ENCODE measurements at places on chromosomes 5 and 9.

DNA sequence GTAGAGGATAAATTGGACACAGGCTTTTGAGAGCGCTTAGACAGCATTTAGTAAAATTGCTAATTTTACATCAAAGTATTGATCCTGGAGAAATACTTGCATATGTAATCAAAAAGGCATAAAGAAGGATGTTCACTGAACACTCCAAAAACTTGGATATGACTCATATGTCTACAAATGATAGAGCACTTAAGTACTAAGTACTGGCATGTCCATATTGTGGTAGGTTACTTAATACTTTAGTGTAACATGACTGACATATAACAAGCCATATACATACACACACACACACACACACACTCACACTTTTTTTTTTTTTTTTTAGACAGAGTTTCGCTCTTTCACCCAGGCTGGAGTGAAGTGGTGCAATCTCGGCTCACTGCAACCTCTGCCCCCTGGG, 361.9 kb downstream of the ARHGEF28 start:
- DNase-seq: no peak

DNA sequence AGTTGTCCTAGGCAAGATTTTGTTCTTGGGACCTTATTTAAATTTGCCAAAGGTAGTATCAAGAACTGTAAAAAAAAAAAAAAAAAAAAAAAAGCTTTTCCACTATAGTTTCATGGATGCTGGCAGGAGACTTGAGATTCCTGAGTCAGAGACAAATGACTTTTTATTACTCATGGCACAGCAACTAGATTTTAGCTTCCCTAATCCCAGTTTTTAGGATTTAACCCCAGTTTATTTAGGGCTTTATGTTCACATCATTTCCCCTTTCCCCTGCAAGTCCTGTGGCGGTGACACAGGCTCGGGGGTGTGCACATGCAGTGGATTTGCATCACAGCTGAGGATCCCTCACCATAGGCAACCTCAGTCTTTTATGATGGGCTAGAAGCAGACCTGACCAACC, 144.9 kb downstream of the GOLPH3 start:
- no peak for DNase-seq

- no peak for DNase-seq
Measured at GRCh38 chr9:30039712-30040111, 2344.7 kb upstream of the ACO1 start.

DNA sequence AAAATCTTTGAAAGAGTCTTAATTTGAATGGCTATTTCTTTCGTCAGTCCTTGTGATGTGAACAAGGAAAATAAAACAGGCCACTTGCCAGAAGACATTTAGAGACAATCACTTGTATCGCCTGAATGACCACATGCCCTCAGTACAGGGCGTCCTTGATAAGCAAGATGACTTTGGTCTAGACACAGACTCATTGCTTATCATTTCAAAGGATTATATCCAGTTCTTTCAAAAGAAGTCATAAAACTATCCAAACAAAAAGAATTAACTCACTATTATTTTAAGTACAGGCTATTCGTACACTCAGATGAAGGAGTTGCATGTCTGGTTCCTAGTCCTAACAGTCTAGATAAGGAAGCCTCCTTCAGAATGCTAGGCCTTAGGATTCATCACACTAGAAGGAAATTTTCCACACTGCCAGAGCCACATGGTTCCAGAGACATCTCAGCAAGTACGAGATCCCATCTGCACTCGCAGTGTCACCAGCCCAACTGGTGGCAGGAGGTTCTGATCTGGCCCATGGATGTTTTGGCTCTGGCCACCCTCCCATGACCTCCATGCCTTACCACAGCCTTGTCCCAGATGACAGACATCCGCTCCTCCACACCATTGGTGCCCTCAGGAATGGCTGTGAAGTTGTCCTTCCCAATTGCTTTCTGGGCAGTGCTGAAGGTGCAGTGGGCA, 109.6 kb downstream of the DPYSL3 start:
- DNase-seq: no peak

GRCh38 chr5:31215236-31215635, 21.8 kb downstream of the CDH6 start:
- no peak for DNase-seq

DNA sequence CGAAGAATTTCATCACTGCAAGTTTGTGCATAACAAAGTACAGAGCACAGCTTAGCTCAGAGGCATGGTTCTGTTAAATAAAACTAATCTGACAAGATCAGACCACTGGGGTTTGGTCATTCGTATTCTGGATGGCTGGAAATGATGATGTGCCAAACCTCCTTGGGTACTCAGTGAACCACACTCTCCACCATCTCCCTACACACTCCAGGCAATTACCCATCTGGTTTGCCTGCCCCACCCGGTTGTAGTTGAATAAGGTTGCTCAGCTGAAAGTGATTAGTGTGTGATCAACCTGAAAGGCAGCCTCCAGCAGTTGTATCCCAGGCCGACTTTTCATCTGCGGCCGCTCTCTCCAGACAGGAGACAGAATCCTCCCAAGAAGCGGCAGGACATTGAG, 371.4 kb downstream of the TLE1 start:
- DNase-seq: no peak

GRCh38 chr9:26244661-26245451, 566.6 kb upstream of the TUSC1 start:
- no peak for DNase-seq

DNA sequence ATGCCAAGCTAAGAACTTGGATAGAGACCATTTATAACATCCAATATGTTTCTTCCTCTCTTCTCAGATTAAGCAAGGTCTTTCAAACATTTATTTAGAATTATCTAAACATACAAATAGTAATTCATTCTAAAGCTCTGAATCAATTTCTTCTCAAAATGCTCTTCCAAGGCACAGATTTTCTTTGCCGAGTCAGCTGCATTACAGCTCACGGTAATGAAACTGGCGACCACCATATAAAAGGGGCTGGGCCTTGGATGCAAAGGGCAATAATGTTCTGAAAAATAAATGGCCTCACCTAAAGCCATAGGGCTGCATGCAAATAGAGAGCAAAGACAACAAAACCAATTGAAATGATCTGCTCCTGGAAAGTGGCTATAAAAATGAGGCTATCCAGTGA, 63.8 kb downstream of the MED27 start:
- no peak for DNase-seq

- no peak for DNase-seq
Measured at GRCh38 chr5:68265347-68265746, 49.8 kb downstream of the PIK3R1 start.

DNA sequence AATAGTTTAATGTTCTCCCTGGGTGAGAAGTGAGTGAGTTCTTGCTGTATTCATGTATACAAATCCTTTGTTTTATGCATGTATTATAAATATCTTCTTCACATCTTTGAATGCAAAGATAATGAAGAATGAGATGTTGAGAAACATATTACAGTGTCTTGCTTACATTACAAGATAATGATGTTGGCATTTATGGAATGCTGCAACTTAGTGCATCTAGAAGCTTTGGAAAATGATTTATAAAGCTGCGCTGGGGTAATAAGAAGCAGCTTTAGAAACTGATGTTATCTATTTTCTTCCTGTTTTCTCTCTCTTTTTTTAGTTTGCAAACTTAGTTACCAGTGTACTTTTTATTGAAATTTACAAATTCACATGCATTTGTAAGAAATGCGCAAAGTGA, 673.4 kb downstream of the KCTD16 start:
- DNase-seq: no peak

- no peak for DNase-seq
Measured at GRCh38 chr5:114319821-114320220, 42.0 kb upstream of the KCNN2 start.

DNA sequence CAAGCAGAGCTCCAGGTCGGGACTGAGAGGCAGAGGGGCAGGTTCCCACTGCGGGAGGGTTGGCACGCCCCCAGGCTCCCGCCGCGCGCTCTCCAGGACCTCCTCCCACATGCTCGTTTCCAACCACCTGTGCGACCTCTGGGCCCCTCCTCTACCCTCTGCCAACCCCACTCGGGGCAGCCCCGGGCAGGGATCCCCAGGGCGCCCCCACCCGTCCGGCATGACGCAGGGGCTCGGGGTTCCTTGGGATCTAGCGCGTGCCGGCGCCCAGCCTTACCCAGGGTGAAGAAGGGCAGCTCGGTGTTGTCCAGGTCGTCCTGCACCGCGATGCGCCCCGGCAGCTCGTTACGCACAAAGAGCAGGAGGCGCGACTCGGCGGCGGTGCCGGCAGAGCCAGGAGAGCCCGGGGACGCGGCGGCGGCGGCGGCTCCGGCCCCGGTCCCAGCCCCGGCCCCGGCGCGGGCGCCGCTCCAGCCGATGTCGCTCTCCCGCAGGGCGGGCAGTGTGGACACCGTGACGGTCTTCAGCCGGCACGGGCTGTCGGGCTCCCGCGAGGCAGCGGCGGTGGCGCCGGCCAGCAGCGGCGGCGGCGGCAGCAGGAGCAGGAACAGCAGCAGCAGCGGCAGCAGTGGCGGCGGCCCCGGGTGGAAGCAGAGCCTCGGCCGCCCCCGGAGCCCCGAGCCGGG, 494 bp downstream of the ASTN2 start:
- DNase-seq: no peak

DNA sequence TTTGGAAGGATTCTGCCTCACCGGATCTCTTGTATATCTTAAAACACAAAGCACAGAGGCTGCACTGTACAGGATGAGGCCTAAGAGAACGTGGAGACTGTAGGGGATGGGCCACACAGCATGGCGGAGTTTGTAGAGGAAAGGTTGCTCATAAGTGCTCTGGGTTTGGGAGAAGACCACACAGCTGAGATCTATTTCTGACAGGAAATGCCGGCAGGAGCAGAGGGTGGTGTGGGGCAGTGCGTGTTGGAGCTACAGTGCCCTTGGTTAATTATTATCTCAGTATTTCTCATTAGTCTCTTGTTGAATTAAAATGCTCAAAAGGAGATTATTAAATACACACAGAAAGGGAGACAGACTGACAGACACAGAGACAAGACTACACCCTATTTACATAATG, 9.6 kb downstream of the PALM2AKAP2 start:
- no peak for DNase-seq

DNA sequence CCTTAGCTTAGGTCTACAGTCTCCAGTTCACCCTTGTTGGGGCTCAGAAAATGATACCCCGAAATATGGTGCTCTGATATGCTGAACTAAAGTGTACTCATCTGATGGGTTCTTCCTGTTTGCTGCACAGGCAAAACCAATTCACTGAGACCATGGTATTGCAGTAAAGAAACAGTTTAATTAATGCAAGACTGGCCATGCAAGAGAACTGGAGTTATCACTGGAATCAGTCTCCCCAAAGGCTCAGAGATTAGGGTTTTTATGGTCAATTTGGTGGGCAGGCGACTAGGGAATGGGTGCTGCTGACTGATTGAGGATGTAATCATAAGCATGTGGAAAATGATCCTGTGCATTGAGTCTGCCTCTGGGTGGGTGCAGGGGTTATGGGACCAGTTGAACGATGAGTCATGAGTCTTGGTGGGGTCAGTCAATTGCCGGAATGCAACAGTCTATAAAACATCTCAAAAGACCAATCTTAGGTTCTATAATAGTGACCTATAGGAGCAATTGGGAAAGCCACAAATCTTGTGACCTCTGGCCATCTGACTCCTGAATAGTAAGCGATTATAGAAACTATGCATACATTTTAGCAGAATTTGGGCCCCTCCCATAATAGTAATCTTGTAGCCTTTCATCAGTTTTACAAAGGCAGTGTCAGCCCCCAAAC, 113.0 kb upstream of the ANKRD55 start:
- no peak for DNase-seq

DNA sequence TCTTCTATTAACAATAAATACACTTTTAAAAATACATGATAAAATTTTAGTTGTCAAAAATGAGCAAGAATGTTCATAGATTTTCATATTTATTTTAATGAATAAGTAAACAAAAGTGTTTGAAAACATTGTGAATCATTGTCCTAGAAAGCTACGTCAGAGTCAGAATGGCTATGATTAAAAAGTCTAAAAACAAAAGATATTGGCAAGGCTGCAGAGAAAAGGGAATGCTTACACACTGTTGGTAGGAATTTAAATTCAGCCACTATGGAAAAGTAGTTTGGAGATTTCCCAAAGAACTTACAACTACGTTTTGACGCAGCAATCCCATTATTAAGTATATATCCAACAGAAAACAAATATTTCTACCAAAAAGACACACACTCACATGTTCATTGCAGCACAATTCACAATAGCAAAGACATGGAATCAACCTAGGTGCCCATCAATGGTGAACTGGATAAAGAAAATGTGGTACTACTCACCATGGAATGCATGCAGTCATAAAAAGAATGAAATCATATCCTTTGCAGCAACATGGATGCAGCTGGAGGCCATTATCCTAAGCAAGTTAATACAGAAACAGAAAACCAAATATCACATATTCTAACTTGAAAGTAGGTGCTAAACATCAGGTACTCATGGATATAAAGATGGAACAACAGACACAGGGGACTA, 49.2 kb upstream of the FBXL17 start:
- DNase-seq: no peak

DNA sequence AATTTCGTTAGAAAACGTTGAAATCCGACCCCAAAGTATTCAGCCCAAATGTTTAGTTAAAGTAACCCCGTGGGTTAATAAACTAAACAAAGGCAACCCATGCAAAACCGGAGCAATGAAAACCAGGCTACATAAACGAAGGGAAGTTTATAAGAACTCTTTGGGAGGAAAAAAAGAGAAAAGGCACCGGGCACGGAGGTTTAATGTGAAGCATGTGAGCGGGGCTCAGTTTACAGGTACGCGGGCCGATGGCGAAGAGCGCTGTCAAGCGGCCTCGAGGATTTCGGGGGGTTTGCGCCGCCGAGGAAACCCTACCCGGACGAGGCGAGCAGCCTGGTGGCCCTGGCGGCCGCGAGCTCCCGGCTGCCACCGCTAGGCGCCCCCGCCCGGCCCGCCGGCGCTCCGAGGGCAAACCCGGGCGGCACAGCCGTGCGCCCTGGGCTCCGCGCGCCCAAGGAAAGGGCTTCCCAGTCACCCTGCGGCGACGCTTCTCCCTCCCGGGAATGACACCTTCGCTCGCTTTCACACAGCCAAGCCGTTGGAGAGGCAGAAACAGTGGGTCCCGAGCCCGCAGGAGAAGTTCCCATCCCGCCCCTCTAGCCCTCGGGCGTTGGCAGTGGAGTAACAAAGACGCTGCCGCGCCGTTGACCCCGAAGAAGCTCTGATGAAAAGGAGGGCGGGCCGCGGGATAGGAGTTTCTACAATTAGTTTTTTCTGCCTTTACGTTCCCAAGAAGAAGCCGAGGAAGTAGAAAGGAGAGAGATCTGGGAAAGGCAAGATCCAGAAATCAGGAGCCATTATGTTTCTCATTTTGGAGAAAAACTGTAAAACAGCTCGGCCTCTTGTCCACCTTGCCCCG, 126.0 kb downstream of the TMEM174 start:
- DNase-seq: no peak

DNA sequence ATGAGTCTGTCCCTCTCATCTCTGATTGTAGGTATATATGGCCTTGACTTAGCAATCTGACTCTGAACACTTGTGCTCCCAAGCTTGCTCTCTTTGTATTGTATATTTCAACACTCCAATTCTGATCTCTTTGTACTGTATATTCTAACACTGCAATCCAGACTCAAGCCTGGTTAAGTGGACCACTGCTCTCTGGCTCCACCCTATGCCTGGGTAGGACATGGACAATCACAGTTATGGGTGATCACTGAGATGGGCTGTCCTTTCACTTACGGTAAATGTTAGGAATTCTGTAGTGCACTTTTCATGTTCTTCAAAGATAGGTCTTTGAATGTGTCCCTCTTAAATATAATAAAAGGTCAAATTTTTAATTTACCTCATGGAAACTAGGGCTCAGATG, 165.1 kb downstream of the TLR4 start:
- no peak for DNase-seq

GRCh38 chr5:79640571-79641055, 28.4 kb downstream of the TENT2 start:
- DNase-seq: no peak

All from T follicular helper cell (primary cell).